ENCODE measurements at places on chromosomes 3 and 15. TPM values are rescaled to one million over a fixed set of nuclear protein-coding genes. Genes with fewer than 3 reads are reported as not detected.

GRCh38 chr3:87233805-87234204, 6.7 kb downstream of the CHMP2B start:
- DNase-seq: no peak
- peaks cover 36% of the 10 kb centered on the region for H3K4me1 ChIP-seq
- no peaks in the 10 kb centered on the region for H3K27me3 ChIP-seq
- H3K4me3 ChIP-seq: no peak overlapping the region

DNA sequence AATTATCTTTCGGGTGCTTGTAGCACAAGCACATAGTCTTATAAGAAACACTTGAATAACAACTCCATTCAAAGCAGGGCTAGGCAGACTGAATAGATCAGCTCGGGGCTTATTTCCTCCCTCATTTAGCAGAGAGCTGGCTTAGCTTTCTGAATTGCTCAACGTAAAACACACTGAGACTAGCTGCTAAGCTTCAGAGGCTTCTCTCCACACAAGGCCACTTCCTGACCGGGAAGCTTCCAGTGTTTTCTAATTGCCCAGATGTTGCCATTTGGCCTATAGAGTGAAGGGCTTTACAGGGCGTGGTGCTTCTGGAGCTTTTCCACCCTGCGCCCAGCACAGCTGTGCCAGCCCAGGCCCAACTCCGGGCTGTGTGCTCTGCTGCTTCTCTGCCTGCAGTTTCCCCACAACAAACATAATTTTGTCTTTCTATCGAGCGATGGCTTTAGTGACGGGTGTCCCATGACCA, 16.6 kb downstream of the FAM240A start:
- no peak overlapping the region for H3K4me3 ChIP-seq
- DNase-seq: no peak
- no peak overlapping the region for H3K27ac ChIP-seq
- H3K27me3 ChIP-seq: peaks cover under 1% of the 10 kb centered on the region
- no peaks in the 10 kb centered on the region for H3K36me3 ChIP-seq
- peaks cover 13% of the 10 kb centered on the region for H3K4me1 ChIP-seq

- H3K27me3 ChIP-seq: no peaks in the 10 kb centered on the region
- DNase-seq: no peak
- H3K4me1 ChIP-seq: peaks cover 6% of the 10 kb centered on the region
- H3K27ac ChIP-seq: no peak overlapping the region
- H3K4me3 ChIP-seq: no peak overlapping the region
- peaks cover 22% of the 10 kb centered on the region for H3K36me3 ChIP-seq
Measured at GRCh38 chr15:84795186-84795585, 22.0 kb upstream of the ALPK3 start.

GRCh38 chr15:63172851-63173451, 15.7 kb upstream of the RPS27L start:
- no peak for DNase-seq
- H3K27ac ChIP-seq: no peak overlapping the region
- peaks cover 10% of the 10 kb centered on the region for H3K4me1 ChIP-seq
- H3K4me3 ChIP-seq: no peak overlapping the region

GRCh38 chr15:74405823-74406222, 27.9 kb downstream of the SEMA7A start:
- no peaks in the 10 kb centered on the region for H3K27me3 ChIP-seq
- H3K27ac ChIP-seq: peak overlapping the region; percentile 18
- H3K4me3 ChIP-seq: no peak overlapping the region
- no peak for DNase-seq
- peaks cover 61% of the 10 kb centered on the region for H3K4me1 ChIP-seq

GRCh38 chr3:13513051-13513912, 33.2 kb downstream of the HDAC11 start:
- H3K4me1 ChIP-seq: no peaks in the 10 kb centered on the region
- H3K27ac ChIP-seq: no peak overlapping the region
- no peaks in the 10 kb centered on the region for H3K27me3 ChIP-seq
- no peak for DNase-seq
- H3K36me3 ChIP-seq: no peaks in the 10 kb centered on the region
- H3K4me3 ChIP-seq: no peak overlapping the region

The DUOXA2 gene
- total RNA-seq: not detected

GRCh38 chr15:43410572-43411214, 39.8 kb downstream of the TUBGCP4 start:
- H3K27me3 ChIP-seq: no peaks in the 10 kb centered on the region
- no peak for DNase-seq
- H3K36me3 ChIP-seq: peaks cover 39% of the 10 kb centered on the region
- H3K27ac ChIP-seq: peak overlapping the region; percentile 18
- H3K4me3 ChIP-seq: no peak overlapping the region

The FOXB1 gene
- total RNA-seq: 0.36 TPM

GRCh38 chr3:12568747-12569146, 11.9 kb downstream of the MKRN2 start:
- peaks cover 57% of the 10 kb centered on the region for H3K36me3 ChIP-seq
- H3K4me3 ChIP-seq: no peak overlapping the region
- H3K27ac ChIP-seq: no peak overlapping the region

DNA sequence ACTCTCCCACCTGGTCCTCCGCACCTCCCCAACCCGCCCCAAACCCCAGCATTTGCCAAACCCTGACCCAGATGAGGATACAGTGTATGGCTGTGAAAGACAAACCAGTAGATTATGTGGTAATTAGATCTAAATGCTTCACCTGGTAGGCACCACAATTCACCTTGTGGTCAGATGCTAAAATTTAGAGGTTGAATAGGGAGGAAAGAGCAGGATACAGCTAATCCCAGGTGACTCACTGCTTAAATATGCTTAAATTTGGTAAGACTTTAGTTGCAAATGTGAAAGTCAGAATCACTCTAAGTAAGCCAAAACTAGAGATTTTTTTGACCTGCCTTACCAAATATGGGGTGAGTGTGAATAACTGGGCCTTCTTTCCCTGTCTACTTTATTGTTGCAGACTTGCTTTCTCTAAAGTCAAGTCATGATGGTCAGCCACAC, 105.5 kb downstream of the MME start:
- no peak overlapping the region for H3K27ac ChIP-seq
- H3K36me3 ChIP-seq: no peaks in the 10 kb centered on the region
- H3K4me3 ChIP-seq: no peak overlapping the region
- H3K27me3 ChIP-seq: no peaks in the 10 kb centered on the region

- no peak for DNase-seq
- no peaks in the 10 kb centered on the region for H3K36me3 ChIP-seq
Measured at GRCh38 chr3:10396083-10396482, 75.2 kb upstream of the SEC13 start.

The NLGN1 gene
- total RNA-seq: not detected
